Cerebellar nuclear complex (tissue), 1 donor: ENCODE measurements at places on chromosomes 2 and 18.

- no peak for DNase-seq
These were observed 200.8 kb downstream of the TFCP2L1 start for GRCh38 chr2:121084130-121084680.

- DNase-seq, result no peak
These were observed 21.2 kb downstream of the SMAD4 start for GRCh38 chr18:51051105-51051712.

- DNase-seq, result no peak
These were observed 25.3 kb downstream of the GNAL start for GRCh38 chr18:11714244-11714918.

DNA sequence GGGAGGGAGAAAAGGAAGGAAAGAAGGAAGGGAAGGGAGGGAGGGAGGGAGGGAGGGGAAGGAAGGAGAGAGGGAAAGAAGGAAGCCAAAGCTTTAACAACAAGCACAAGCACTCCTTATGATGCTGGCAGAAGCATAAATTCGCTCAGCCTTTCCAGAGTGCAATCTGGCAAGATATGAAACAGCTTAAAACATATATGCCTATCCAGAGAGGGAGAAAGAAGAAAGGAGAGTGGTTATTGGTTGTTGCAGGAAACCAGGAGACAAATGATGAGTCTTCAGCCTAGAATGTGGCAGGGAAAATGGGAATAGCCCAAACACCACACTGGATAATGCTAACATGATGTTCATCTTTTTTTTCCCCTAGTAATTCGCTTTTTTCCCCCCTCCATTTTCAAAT, 64.0 kb downstream of the STPG4 start:
- DNase-seq, result no peak

DNA sequence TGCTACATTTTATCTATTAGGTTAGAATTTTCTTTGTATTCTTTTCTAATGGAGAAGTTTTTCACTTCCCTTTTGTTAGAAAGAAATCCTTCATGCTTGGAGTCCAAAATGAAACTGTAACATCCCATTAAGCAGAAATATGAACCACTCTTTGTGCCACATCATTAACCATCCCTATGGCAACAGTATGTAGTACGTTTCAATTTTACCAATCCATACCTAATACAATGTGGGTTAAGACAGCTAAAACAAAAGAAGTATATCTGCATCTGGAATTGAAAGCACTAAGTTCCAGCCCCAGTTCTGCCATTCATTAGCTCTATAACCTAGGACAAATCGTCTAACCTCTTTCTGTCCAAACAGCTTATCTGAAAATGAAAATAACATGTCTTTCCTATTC, 409.2 kb upstream of the SPHKAP start:
- DNase-seq, result no peak

- DNase-seq, result no peak
These were observed 306.6 kb downstream of the PTH2R start for GRCh38 chr2:208713066-208713745.

DNA sequence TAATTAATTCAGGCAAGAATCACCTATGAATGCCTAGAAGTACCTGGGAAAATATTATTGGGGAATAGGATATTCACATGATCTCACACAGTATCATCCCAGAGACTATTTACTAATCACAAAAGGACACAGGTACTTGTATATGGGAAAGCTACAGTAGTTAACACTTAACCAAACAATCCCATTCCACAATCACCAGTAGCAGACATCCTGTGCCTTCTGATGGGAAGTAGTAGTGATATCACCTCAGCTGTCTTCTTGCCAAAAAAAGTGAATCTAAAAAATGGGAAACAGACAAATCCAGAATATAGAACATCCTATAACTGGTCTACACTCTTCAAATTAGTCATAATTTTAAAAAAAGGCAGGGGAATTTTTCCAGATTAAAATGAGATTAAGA, 75.6 kb upstream of the CCDC150 start:
- no peak for DNase-seq

- no peak for DNase-seq
These were observed 77.5 kb downstream of the TMEM200C start for GRCh38 chr18:5817816-5818215.

DNA sequence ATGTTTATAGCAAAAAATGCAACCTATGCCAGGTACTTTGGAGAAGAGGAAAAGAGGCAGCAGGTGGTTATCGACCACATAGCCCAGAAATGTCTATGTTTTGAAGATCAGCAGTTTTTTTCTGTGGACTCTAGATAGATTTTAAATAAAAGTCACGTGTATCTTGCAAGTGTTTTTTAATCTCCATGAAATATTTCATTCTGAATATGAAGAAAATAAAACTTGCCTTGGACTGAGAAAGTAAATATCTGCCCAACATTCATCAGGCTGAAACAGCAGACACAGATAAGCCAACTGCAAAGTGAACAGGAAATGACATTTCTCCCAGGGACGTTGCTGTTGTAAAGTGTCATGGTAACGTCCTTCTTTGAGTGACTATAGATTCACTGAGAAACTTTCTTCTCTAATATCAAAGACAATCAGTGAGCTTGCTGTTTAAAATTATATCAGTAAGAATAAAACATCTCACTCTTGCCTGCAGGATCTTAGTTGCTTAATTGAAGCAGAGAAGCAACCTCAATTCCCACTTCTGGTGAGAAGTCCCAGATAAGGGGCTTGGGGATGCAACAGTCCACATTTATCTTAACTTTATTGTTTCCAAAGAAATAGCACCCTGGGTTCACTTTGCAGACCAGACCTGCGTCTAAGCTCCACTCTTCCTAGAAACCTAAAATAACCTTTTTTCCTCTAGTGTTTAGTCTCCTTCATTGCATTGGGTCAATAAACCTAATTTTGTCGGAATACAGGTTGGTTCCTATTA, 6.3 kb downstream of the MYOM1 start:
- DNase-seq, result no peak
